ENCODE measurements at places on chromosomes 7 and 10.

DNA sequence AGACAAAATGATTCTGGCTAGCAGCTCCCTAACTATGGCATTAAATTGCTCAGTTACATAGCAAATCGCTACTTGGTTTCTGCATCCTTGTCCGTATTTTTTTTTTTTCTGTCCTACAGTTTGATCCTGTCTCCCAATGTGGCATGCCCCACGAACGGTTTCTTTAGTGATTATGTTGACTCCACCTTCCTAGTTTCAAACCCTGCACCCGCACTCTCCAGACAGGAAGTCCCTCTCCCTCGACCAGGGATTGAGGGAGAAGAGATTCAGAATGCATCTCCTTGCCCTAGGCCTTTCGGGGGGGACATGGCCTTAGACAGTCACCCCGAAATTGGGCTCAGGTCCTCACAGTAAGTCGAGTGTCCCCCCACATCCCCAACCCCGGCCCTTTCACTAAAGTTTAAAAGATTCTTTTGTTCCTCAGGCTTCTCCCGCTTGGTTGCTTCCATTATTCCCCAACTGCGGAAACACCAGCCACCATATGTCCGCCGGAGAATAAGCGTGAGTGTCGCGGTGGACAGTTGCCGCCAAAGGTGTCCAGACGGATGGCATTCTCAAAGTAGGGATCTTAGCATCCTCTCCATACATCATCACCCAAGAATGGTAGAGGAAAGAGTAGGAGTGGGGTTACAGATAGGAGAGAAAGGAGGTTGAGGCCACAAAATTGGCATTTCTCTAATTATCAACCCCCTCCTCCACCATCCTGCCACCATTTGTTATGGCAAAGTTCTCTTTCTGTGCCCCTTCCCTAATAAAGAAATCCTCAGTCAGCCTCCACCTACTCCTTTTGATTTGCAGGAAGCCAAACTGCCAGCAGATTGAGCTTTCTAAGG lies 7.3 kb downstream of the EVX1 start:
- no peak for DNase-seq

GRCh38 chr10:75407713-75408508 lies 6.3 kb upstream of the ZNF503 start:
- DNase-seq = no peak

- DNase-seq = no peak
Observed at GRCh38 chr7:141288626-141289025, 214.8 kb downstream of the TMEM178B start.

DNA sequence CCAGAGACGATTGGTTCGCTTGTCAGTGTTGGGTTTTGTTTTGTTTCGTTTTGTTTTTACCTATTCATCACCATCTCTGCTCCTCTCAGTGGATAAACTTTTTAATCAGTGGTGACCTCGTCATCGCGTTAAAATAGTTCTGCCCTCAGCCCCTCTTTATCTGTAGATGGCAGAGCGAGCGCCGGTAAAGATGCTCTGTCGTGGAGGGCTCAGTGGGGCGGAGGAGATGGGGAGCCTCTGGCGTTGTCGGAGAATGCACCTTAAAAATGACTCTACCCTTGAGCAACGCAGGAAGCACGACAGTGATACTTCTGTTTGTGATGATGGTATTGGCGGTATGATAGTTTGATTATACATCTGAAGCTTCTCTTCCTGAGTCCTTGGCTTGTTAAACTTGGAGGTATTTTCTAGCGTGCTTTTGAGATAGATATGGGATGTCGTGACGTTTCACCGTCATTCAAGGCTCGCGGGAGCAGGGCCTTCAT lies 554 bp downstream of the CSGALNACT2 start:
- peak; percentile 66 for DNase-seq

All from CD4-positive, alpha-beta T cell treated with Interleukin-6 at 100 ng/mL for 8 hours (primary cell).